IPS DF 19.7 (cell line): ENCODE measurements at places on chromosomes 7 and 10.

DNA sequence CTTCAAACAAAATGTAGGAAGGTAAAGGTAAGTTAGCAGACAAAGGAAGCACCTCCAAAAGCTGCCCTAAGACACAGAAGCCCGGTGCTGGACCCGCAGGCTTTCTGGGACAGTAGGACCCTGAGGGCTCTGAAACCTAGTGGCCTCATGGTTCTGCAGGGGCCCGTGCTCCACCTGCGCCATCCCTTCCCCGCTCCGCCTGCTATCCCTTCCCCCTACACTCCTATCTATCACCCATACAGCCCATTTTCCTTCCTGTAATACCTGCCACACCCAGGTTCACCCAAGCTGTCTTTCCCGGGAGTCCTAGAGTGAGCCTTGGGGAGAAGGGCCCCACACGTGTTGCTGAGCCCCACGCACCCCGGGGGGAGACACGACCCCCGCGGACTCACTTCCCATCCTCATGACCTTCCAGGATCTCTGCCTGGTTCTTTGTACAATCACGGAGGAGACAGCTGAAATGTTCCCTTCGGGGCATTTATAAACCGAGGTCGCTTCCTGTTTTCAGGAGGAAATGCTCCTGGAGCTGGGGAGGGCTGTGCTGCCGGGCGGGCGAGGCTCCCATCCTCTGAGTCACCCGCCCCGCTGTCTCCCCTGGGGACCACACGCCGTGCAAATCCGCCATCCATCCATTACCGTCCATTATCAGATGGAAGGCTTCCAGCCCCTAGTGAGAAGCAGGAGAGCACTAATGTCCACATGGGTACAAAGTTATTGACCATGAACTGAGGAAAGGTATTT, 251.7 kb upstream of the PITRM1 start:
- DNase-seq: no peak

- no peak for DNase-seq
These were observed 4.6 kb downstream of the SOSTDC1 start for GRCh38 chr7:16460789-16461493.

GRCh38 chr10:102629661-102630614, 14.3 kb upstream of the TRIM8 start:
- DNase-seq: peak; percentile 78

DNA sequence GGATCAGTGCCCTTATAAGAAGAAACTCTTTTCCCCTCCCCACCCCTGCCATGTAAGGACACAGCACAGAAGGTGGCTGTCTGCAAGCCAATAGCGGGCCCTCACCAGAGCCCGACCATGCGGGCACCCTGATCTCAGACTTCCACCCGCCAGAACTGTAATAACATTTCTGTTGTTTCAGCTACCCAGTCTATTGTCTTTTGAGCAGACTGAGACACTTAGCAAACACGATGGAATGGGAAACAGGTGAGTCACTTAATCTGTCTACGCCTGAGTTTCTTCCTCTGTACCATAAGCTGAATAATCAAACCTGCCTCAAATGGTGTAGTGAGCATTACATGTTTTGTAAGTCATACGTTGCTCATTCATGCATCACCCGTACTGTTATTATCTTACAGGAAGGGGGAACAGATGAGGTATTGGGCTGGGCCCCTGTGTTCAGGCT, 58.2 kb downstream of the STRA8 start:
- no peak for DNase-seq

DNA sequence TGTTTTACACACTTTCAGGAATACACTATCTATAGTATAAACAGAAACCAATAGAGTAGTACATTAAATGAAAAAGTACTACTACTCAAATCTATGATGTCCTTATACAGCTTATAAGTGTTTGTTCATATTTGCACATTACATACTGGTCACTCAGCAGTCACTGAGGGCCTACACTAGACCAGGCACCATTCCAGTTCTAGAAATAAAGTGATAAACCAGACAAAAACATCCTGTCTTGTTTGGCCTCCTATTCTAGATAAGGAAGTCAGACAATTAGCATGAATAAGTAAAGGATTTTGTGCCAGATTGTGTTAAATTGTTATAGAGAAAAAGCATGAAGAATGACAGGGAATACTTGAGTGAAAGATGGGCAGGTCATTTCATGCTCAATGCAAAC, 219.0 kb downstream of the CRPPA start:
- no peak for DNase-seq

DNA sequence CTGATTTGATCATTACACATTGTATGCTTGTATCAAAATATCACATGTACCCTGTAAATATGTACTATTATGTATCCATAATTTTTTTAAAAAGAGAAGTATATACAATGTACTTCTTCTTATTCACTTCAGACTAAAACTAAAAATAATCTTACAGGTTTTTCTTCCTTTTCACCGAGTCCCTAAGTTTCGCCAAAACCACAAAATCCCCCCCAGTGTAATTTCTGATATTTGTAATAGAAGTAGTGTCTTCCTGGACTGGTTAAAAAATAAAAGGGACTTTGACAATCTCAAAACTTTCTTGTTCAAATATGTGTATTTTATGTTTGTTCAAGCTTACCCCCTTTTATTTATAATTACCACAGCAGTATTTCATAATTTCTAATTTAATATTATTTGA, 23.9 kb downstream of the EPC1 start:
- DNase-seq: no peak

GRCh38 chr7:7563269-7563668, 3.4 kb upstream of the MIOS start:
- no peak for DNase-seq

GRCh38 chr10:42996588-42996987, 80.3 kb upstream of the RET start:
- DNase-seq: no peak

GRCh38 chr7:46716926-46717325, 795.9 kb upstream of the IGFBP3 start:
- no peak for DNase-seq

DNA sequence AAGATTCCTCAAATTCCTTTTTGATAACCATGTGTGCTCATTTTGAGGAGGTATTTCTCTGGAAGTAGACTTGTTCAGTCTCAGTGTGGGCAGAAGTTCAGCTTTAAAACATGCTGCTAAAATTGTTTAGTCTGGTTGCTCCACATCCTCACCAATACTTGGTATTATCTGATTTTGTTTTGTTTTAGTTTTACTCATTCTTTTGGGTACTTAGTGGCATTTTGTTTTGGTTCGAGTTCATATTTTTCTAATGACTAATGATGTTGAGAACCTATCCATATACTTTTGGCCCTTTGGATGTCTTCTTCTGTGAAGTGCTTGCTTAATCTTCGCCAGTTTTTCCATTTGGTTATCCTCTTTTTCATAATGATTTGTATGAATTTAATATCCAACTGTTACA, 694.2 kb upstream of the FZD8 start:
- no peak for DNase-seq

- DNase-seq: no peak
These were observed 29.8 kb downstream of the ADAP1 start for GRCh38 chr7:924541-925231.

DNA sequence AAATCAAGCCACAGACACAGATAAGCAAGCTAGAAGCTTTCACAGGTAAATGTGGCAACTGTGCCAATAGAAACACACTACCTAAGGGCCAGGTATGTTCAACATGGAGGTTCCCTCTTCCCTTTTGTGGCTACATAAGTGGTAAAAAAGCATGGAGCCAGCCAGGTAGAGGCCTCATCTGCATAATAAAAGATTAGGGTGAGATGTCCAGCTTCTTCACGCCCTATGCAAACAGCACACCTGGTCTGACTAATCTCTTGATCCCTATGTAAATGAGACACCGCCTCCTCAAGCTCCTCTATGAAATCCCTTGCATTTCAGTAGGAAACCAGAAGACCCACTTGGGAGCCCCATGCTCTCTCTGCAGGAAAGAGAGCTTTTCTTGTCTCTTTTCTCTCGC, 282.2 kb downstream of the NEBL start:
- peak; percentile 83 for DNase-seq
